Stimulated activated CD4-positive, alpha-beta T cell treated with anti-CD3 and anti-CD28 coated beads, Interleukin-4, amount 100 ng/mL, for 1 hour (primary cell): ENCODE measurements at places on chromosomes 12 and 14.

DNA sequence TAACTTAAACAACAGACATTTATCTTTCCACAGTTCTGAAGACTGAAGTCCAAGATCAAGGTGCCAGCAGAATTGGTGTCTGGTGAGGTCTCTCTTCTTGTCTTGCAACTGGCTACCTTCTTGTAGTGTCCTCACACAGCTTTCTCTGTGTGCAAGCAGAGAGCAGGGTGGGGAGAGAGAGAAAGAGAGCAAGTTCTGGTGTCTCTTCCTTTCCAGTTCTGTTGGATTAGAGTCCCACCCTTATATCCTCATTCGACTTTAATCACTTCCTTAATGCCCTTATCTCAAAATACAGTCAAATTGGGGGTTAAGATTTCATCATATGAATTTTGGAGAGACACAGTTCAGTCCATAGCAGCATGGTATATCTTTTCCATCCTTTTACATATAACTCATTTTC lies 40.8 kb downstream of the DYRK2 start:
- no peak for DNase-seq

GRCh38 chr14:35826952-35827416 lies 846 bp downstream of the BRMS1L start:
- DNase-seq, result no peak

GRCh38 chr14:76941544-76941943 lies 87.0 kb downstream of the IRF2BPL start:
- DNase-seq, result no peak

GRCh38 chr12:96368233-96368632 lies 32.0 kb downstream of the CDK17 start:
- no peak for DNase-seq

DNA sequence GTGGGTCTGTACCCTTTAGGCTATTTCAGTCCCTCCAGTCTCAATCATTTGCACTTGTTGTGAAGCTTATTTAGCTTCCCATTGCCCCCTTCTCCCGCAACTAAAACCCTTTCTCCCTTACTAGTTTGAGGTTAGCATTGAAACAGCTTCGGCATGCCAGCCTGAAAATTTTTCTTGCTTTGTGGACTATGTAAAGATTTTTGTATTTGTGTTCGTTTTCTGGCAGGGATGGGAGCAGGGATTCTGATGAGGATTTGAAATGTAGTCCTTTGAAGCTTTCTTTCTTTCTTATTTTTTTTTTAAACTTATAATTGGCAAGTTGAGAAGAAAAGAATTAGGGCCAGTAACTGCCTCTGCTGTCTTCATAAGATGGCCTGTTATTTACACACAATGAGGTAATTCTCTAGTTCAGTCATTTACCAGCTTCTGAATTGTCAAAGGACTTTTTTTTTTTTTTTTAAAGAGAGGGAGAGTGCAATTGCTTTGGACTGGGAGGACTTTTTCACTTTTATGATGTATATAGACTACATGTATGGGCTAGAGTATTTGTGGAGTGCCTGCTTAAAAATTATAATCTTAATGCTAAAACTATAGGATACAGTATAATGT lies 29.0 kb downstream of the PALS1 start:
- DNase-seq, result no peak

DNA sequence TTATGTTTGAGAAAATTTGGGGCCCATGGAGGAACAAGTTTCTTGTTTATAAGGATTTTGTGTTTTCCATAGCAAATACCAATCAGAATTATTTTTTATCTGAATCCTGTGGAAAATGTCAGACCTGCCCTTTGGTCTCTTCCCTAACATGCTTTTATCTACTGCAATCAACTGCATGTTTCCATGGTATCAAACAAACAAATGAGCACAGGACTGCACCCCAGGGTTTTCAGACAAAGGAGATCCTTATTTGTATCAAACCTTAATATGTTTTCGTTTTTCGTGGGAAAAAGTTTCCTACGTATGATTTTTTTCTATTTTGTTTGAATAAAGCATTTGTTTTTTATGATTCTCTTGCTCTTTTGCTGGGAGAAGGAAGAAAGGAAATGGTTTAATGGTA lies 91.1 kb downstream of the GPR135 start:
- no peak for DNase-seq

- no peak for DNase-seq
Observed at GRCh38 chr12:60335745-60336144, 739.9 kb downstream of the SLC16A7 start.
